Brain microvascular endothelial cell (primary cell): ENCODE measurements at places on chromosomes 3 and 15.

DNA sequence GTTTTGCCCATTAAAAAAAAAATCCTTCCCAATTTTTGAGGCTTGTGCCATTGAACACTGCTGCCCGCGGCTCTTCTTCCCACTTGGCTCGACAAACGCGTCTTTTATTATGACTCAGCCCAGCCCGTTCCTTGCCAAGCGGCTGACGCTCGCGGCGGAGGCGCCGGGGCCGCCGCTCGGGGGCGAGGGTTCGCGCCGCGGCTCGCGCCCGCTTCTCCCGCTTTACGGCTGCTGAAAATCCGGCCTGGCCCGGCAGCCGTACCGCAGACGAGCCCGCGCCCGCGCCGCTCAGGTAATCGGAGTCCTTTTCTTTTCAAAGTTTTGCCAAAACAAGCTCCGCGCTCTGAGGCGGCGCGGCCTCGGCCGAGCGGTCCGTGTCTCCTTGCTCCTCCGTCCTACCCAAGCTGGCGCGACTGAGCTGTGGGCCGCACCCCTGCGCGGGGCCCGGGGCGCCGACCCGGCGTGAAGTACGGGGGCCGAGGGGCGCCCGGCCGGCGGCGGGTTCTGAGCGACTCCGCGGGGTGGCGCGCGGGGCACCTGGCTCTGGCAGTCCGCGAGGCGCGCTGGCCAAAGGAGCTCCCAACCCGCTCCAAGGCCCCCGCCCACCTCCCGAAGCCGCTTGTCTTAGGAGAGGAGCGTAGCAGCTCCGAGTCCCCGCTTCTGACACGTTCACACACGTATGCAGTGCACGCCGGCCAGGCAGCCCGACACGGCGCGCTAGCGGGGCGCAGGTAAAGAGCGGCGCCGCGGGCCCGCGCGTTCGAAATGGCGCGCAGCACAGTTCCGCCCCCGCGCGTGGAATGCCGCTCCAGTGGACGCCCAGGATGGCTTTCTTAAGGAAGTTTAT, 418.2 kb upstream of the NAALADL2 start:
- peak; percentile 86 for DNase-seq

GRCh38 chr3:59798372-59799086, 748.7 kb upstream of the CFAP20DC start:
- no peak for DNase-seq

DNA sequence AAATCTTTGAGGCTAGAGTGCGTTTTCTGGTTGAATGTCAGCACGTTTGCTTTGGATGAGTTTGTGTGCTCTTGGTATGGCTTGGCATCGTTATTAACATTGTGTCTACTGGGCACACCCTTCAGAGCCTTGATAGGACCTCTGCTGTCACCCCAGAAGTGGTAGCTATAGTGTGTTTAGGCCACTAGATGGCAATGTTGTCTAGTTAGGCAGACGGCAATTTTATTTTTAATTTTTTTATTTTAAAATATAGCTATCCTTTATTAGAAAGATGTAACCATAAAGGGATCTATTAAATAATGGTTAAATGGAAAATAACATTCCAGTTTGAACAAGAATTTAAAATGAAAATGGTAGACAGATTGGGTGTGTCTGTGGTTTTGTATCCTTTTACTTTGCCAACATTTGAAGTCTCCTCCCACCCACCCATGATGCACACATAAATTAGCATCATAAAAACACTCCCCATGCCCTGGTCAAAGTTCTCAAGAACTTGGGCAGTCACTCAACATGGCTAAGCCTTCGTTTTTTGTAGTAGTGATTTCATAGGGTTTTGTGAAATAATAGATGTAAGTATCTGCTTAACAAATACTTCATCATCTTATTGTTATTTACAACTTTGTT, 200.7 kb downstream of the KCNH8 start:
- DNase-seq: peak; percentile 46

- no peak for DNase-seq
These were observed 49.9 kb downstream of the BTD start for GRCh38 chr3:15651396-15651795.

DNA sequence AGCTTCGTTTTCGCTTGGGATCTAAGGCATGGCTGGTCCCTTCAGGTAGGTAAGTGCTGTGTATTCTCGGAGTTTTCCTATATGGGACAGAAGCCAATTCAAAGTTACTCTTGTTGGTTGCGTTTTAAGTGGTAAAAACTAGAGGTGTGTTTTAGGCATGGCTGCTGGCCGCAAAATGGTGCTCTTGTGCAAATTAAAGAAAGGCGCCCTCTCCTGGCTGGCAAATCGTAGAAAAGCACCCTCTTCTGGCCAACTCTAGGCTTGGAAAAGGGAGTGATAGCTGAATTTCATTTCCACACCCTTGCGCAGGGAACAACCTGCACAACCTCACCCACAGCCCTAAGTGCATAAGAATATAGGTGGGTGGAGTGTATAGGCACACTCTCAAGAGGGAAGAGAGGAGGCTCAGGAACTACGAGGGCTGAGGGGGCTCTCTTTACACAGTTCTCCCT, 23.5 kb downstream of the DRD3 start:
- DNase-seq: peak; percentile 34

DNA sequence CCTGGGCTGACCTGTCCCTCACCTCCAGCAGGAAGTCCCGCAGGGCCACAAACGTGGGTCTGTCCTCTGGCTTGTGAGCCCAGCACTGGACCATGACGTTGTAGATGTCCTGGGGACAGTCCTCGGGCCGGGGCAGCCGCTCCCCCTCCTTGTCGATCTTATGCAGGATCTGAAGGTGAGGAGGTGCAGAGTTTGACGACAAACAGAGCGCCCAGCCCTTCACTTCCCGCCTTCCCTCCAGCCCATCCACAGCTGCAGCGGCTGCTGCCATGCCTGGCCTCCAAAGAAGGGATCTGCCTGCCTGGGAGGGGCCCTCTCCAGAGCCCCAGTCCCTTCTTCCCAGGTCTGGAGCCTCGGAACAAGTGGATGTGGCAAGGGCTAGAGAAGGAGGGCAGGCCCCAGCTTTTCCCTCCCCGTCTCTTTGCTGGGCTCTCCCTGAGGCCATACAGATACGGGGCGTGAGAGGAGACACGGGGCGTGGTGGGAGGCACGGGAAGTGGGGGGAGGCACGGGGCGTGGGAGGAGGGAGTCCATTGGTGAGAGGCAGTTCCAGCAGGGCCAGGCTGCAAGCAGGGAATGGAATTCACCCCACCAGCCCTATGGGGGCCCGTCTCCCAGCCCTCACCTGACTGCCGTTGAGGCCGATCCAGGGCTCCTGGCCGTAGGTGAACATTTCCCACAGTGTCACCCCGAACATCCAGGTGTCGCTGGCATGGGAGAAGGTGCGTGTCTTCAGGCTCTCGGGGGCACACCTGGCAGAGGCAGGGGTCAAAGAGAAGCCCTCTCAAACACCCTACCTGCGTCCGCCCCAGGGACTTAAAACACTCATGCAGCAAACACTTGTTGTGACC, 29.7 kb downstream of the TNK2 start:
- DNase-seq: no peak
